ENCODE measurements at places on chromosomes 6 and 20.

GRCh38 chr6:112595841-112596240, 248.7 kb downstream of the RFPL4B start:
- DNase-seq = no peak

- no peak for DNase-seq
Measured at GRCh38 chr6:20658516-20658915, 124.3 kb downstream of the CDKAL1 start.

GRCh38 chr6:134932098-134932497, 17.8 kb downstream of the ALDH8A1 start:
- DNase-seq = no peak

DNA sequence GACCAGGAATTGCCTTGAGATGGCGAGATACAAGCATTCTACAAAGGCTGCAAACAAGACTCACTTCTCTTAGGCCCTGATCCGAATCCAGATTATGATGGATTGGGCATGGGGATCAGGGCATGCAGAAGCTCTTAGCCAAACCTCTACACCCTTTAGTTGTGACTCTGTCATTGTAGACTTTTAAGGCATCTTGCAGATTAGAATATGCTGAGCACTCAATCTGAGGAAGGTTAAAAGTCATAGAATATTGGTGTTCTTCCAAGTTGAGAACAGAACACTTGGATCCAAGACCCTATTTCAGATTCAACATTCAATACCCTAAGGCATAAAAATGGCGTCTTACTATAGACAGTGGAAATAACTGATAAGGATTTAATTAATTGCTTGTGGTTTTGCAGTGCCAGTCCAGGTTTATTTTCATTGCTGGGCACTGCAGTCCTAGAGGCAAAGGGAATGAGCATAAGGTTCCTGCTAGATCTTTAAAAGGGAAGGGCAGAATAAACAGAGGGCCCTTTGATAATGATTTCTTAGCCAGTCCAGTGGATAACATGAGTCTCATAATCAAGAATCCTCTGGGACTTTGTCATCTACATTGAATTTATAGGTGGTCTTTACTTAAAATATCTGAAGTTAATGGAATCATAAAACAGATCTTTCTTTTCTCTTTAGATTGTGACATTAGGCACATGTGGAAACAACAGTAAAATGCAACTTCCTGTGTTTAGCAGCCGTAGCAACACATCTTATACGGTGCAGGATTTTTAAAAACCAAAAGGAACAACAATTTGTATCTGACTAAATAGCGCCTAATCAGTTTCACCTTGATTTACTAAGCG, 17.6 kb downstream of the PHACTR2 start:
- DNase-seq = no peak

GRCh38 chr6:42230345-42231321, 13.0 kb upstream of the MRPS10 start:
- peak; percentile 50 for DNase-seq

DNA sequence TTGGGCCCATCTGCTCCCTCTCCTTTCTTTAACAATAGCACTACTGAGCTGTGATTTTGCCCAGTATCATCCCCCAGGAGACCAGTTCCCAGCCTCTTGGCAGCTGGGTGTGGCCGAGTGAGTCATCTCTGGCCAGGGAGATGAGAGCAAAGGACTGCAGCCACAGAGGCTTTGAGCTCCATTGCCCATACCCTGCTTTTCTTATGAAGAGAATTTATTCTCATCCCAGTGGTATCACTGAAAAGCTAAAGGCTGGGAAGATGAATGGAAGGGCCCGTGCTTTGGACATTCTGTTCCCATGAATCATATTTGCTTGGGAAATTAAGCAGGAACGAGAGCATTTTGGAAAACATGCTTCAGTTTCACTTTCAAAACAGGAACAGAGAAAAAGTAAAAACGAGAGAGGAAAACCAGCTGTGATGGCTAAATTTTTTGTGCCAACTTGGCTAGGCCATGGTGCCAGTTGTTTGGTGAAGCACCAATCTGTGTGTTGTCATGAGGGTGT, 14.9 kb downstream of the CST3 start:
- peak; percentile 96 for DNase-seq

DNA sequence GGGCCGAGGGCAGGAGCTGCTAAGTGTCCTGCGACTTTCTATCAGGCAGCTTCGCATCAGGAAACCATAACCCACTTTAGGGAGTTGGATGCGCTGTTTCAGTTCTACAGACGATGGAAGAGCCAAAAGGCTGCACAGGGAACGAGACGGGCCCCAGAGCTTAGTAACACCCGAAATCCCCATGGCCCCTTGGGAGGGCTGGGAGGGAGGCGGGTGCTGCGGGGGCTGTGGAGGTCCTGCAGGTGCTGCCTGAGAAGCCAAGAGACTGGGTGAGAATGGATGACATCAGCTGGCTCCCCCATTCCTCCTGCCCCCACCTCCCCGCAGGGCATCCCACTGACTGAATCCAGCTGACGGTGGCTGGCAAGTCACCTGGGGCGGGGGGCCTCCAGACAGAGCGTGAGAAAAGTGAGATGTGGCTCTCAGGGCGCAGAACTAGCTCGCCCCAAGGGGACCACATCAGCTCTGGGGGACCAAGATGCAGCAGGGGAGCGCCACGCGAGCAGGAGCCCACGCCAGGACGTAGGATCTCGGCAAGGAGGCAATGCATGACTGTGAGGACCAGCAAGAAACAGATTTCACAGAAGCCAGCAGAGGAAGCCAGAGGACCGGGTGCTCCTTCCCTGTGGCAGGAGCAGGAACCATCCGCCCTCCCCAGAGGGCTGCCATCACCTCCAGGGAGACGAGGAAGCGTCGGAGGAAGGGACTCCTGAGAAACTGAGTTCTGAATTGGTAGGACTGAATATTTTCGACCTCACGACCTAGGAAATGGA, 36.8 kb downstream of the PNLDC1 start:
- no peak for DNase-seq

GRCh38 chr6:133590814-133591213, 298.1 kb upstream of the TCF21 start:
- DNase-seq = peak; percentile 64

- no peak for DNase-seq
Measured at GRCh38 chr6:387293-387741, 4.2 kb upstream of the IRF4 start.

DNA sequence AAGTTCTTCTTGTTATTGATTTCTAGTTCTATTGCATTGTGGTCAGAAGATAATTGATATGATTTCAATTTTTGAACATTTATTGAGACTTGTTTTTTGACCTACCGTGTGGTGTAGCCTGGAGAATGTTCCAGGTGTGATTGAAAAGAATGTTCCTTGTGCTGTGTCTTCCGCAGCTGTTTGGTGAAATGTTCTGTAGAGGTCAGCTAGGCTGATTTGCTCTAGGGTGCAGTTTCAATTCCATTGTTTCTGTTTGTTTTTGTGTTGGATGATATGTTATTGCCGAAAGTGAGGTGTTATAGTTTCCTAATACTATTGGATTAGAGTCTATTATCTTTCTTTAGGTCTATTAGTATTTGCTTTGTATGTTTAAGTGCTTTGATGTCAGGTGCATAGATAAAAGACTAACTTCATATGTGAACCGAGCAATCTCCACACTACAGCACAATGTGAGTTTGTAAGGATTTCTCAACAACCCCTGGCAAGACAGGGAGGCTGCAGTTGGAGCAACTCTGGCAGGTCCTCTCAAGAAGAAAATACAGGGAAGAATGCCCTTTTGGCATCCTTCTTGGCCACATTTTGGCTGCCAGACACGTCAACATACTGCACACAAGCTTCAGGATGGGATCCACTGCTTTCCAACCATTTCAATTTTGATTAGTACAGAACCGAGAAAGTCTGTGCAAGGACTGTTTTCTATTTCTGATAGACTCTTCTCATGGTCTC, 320.7 kb downstream of the RNF144B start:
- DNase-seq = no peak

DNA sequence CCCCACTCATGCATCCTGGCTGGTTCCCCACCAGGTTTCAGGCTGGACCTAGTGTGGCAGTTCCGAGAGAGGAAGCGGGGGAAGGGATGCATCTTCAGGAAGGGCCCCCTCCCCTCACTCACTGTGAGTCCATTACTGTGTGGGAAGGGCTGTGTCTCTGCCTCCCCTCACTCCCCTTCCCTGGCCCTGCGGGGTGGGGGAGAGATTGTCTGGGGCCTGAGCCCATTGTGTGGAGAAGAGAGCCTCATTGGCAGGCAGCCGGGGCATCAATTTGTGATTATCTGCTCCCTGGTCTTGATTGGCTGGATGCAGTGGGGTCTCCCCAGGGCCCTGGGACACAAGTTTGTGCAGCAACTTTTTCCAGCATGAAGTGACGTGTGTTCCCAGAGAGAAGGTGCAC, 4.1 kb upstream of the MYT1 start:
- no peak for DNase-seq

GRCh38 chr6:5809450-5809849, 197.3 kb downstream of the NRN1 start:
- DNase-seq = no peak

DNA sequence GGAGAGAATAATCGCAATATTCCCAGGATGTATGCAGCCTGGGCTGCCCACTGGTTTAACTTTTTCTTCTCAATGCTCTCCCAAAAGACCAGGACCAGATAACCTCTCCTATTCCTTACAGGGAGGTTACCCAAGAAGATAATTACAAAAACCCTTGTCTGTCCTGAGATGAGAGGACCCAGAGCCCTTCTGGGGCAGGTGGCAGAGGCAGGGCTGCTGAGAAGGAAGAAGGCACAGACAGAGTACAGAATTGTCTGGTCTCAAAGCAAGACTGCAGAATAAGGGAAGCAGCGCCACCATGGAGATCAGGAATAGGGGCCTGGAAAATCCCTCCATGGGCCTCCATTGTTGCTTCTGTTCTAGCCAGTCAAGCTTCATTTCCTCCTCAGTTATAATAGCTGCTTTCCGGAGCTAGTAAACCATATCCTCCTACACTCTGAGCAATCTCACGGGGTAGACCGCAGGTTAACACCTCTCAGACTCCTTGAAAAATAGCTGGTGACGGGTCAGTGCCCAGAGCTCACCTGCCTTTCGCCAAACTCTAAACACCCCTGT, 463 bp upstream of the HLA-DMB start:
- DNase-seq = no peak
